ENCODE measurements at places on chromosomes 16 and 17. TPM values are rescaled to one million over a fixed set of nuclear protein-coding genes. Genes with fewer than 3 reads are reported as not detected.

Gene CLEC18A
- total RNA-seq, result 0.07 TPM

Gene RHBDL1
- 1.4 TPM for total RNA-seq

Gene TSPOAP1
- not detected for total RNA-seq

Gene PPP1R27
- total RNA-seq, result not detected

Gene C16orf96
- not detected for total RNA-seq

Gene LPO
- not detected for total RNA-seq

Gene GPR142
- total RNA-seq, result not detected

Gene IKZF3
- total RNA-seq, result not detected

Gene PIRT
- total RNA-seq, result not detected

Gene PDE6G
- total RNA-seq, result 1.5 TPM

Gene RTN4RL1
- 3.2 TPM for total RNA-seq

Gene STAT5A
- 5.3 TPM for total RNA-seq

Gene SLFN14
- total RNA-seq, result not detected

Gene SEPTIN12
- not detected for total RNA-seq

Gene PTGES3L
- 1.4 TPM for total RNA-seq

Gene PRSS33
- total RNA-seq, result not detected

Gene SLC6A2
- total RNA-seq, result not detected

Gene FBXL20
- total RNA-seq, result 8.1 TPM

Gene TEKT5
- not detected for total RNA-seq

Gene CBFA2T3
- 0.23 TPM for total RNA-seq

Gene SSTR5
- 0.25 TPM for total RNA-seq
